ENCODE measurements at places on chromosomes 1 and 21. TPM values are rescaled to one million over a fixed set of nuclear protein-coding genes. Genes with fewer than 3 reads are reported as not detected.

The SKI gene
- 110 TPM for total RNA-seq

The OR2M2 gene
- total RNA-seq: not detected

The SLC16A1 gene
- total RNA-seq: 57.8 TPM

The RHD gene
- total RNA-seq: not detected

The CD1D gene
- total RNA-seq: 2.2 TPM

The LCE1F gene
- total RNA-seq: not detected

The HRNR gene
- total RNA-seq: not detected

The FALEC gene
- total RNA-seq: 1.9 TPM

The FMO3 gene
- total RNA-seq: not detected

The WLS gene
- total RNA-seq: 203 TPM

The HPDL gene
- 2.4 TPM for total RNA-seq

The IVL gene
- total RNA-seq: 0.11 TPM

The FAM43B gene
- 0.59 TPM for total RNA-seq

DNA sequence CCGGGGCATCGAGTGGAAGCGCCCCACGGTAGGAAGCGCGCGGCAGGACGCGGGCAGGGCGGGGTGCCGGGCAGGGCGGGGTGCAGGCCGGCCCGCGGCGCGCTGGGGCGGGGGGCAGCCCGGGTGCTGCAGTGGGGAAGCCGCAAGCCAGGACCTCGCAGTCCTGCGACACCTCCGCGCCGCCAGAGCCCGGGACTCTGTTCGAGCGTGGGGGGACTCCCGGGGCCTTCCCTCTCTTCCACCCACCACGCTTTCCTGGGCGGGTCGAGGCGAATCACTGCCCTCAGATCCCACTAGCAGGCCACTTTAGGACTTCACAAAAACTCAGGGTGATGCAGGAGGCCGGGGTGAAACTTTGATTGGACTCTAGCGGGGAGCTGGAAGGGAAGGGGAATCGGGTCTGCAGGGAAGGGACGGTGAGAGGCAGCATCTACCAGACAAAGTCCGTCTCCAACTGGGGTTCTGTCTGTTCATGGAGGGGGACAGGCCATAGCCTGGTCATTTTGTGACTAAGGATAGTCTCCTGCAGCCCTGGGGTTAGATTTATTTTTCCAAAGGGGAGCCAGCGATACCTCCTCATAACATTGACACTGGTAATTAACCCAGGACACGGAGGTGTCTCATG lies 623 bp downstream of the CAPN2 start:
- no peaks in the 10 kb centered on the region for H3K27me3 ChIP-seq
- H3K4me3 ChIP-seq: peak overlapping the region; percentile 90
- DNase-seq: no peak
- peaks cover 44% of the 10 kb centered on the region for H3K4me1 ChIP-seq
- peaks cover 3% of the 10 kb centered on the region for H3K36me3 ChIP-seq

DNA sequence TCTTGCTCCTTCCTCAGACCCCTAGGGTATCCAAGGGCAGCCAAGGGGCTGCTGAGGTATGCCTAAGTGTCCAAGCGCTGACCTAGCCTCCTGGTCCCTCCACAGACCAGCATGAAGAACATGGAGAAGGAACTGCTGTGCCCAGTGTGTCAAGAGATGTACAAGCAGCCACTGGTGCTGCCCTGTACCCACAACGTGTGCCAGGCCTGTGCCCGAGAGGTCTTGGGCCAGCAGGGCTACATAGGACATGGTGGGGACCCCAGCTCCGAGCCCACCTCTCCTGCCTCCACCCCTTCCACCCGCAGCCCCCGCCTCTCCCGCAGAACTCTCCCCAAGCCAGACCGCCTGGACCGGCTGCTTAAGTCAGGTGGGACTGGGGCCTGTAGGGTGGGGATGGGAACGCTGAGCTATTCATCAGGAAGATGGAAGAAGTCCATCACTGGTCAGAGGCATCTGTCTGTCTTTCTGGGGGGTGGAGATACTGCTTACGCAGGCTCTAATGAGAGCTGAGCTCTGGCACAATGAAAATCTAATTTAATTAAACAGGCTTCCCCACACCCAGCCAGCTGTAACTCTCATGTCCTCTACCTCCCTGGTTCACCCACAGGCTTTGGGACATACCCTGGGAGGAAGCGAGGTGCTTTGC lies 1.8 kb downstream of the TRIM46 start:
- peak overlapping the region; percentile 99 for H3K4me3 ChIP-seq
- DNase-seq: no peak
- H3K27me3 ChIP-seq: peaks cover 11% of the 10 kb centered on the region
- peaks cover 26% of the 10 kb centered on the region for H3K4me1 ChIP-seq

DNA sequence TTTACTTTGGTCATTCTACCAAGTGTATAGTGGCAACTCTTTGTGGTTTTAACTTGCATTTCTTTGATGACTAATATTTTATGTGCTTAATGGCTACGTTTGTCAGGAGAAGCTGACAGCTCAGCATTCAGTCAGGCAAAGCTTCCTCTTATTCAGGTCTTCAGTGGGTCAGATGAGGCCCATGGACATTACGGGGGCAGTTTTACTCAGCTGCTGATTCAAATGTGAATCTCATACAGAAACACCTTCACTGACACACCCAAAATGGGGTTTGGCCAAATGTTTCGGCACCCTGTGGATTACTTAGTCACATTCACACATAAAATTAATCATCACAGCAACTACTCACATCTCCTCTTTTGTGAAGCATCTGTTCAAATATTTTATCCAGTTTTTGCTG lies 104.9 kb upstream of the PLD5 start:
- no peaks in the 10 kb centered on the region for H3K4me1 ChIP-seq
- H3K36me3 ChIP-seq: no peaks in the 10 kb centered on the region
- H3K27ac ChIP-seq: no peak overlapping the region
- DNase-seq: no peak
- H3K27me3 ChIP-seq: no peaks in the 10 kb centered on the region

GRCh38 chr1:239558559-239558958 lies 172.2 kb downstream of the CHRM3 start:
- H3K4me1 ChIP-seq: peaks cover 2% of the 10 kb centered on the region
- no peaks in the 10 kb centered on the region for H3K27me3 ChIP-seq
- no peaks in the 10 kb centered on the region for H3K36me3 ChIP-seq

GRCh38 chr21:22125581-22125980 lies 1127.4 kb downstream of the NCAM2 start:
- H3K27me3 ChIP-seq: no peaks in the 10 kb centered on the region
- no peak overlapping the region for H3K4me3 ChIP-seq
- DNase-seq: no peak
- no peaks in the 10 kb centered on the region for H3K4me1 ChIP-seq
- no peaks in the 10 kb centered on the region for H3K36me3 ChIP-seq

DNA sequence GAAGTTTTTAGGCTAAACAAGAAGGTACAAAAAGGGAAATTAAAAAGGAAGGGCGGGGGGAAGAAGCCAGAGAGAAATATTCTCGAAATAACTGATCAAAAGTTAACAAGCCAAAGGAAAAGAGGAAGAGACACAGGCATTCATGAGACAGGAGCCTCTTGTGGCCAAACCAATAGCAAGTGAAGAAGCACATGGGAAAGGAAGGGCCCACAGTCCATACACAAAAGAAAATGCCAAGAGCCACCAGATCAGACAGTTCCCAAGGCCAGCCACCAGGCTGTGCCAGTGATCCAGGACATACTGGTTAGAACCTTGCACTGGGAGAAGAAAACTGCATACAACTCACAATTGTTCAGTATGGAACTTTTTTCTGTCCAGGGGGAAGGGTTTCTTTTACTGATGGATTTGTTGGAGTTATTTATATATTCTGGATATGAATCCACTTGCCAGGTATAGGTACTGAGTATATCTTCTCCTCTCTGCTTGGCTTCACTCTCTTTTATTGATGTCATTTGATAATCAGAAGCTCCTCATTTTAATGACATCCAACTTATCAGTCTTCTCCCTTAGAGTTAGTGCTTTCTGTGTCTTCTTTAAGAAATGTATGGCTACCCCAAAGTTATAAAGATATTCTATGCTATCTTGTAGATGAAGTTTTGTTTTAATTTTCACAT lies 76.8 kb downstream of the CD46 start:
- peaks cover 7% of the 10 kb centered on the region for H3K4me1 ChIP-seq
- peaks cover 2% of the 10 kb centered on the region for H3K27me3 ChIP-seq
- H3K4me3 ChIP-seq: no peak overlapping the region
- no peaks in the 10 kb centered on the region for H3K36me3 ChIP-seq

DNA sequence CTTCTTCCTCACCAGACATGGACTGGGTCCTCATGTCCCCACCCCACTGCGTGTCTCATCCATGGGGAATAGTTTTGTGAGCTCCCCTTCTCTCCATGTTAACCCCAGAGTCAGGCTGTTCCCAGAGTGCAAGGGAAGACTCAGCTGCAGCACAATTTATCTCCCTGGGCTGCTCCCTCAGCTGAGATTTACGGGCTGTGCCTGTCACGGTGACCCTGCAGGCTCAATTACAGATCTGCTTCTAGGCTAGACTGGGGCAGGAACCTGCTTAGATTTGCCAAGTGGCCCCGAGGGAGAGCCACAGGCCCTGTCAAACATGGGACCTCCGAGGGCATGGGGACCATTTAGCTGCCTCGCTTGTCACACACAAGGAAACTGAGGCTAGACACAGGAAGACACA lies 37.8 kb downstream of the CDCP2 start:
- H3K27ac ChIP-seq: no peak overlapping the region
- no peaks in the 10 kb centered on the region for H3K27me3 ChIP-seq
- peaks cover 6% of the 10 kb centered on the region for H3K4me1 ChIP-seq
- no peak overlapping the region for H3K4me3 ChIP-seq
- DNase-seq: no peak

DNA sequence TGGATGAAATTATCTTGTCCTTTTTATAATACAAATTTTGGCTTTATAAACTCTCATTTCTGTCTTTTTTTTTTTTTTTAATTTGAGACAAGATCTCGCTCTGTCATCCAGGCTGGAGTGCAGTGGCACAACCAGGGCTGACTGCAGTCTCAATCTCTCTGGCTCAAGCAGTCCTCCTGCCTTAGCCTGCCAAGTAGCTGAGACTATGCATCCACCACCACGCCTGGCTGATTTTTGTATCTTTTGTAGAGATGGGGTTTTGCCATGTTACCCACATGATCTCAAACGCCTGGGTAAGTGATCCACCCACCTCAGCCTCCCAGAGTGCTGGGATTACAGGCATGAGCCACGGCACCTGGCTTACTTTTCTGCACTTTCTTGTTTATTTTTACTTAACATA lies 7.5 kb downstream of the TOR1AIP1 start:
- no peak for DNase-seq
- peaks cover 6% of the 10 kb centered on the region for H3K36me3 ChIP-seq
- no peak overlapping the region for H3K27ac ChIP-seq

GRCh38 chr1:64699327-64699726 lies 45.5 kb upstream of the RAVER2 start:
- no peaks in the 10 kb centered on the region for H3K36me3 ChIP-seq
- DNase-seq: no peak
- H3K4me1 ChIP-seq: no peaks in the 10 kb centered on the region
- H3K27ac ChIP-seq: no peak overlapping the region
- no peaks in the 10 kb centered on the region for H3K27me3 ChIP-seq
- no peak overlapping the region for H3K4me3 ChIP-seq

- H3K4me3 ChIP-seq: no peak overlapping the region
- DNase-seq: no peak
- H3K27ac ChIP-seq: no peak overlapping the region
- peaks cover 2% of the 10 kb centered on the region for H3K36me3 ChIP-seq
Observed at GRCh38 chr1:157252473-157252872, 114.3 kb upstream of the ETV3 start.

GRCh38 chr1:40281853-40282252 lies 23.8 kb downstream of the ZMPSTE24 start:
- peaks cover 17% of the 10 kb centered on the region for H3K36me3 ChIP-seq
- DNase-seq: no peak
- no peaks in the 10 kb centered on the region for H3K4me1 ChIP-seq
- no peaks in the 10 kb centered on the region for H3K27me3 ChIP-seq

GRCh38 chr1:153498746-153499145 lies 37.0 kb downstream of the S100A6 start:
- no peak for DNase-seq
- H3K27me3 ChIP-seq: no peaks in the 10 kb centered on the region
- no peak overlapping the region for H3K4me3 ChIP-seq
- H3K4me1 ChIP-seq: peaks cover 19% of the 10 kb centered on the region
- H3K36me3 ChIP-seq: no peaks in the 10 kb centered on the region

DNA sequence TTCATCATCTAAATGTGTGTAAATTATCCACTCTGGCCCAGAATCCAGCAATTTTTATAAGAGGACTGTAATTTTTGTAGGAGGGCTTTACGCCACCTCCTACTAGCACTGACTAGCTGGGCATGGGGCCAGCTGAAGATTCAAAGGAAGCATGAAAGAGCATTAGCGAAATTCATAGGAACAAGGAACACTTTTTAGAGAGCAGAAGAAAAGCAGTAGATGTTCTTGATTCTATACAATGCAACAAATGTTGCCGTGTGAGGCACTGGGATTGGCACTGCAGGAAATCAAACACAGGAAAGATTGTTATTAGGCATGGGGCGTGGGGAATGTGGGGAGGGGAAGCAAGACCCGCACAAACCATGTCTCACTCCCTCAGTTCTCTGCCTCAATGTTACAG lies 58.4 kb upstream of the PARP1 start:
- peaks cover 5% of the 10 kb centered on the region for H3K4me1 ChIP-seq
- H3K4me3 ChIP-seq: no peak overlapping the region
- H3K27me3 ChIP-seq: peaks cover 21% of the 10 kb centered on the region
- peaks cover 2% of the 10 kb centered on the region for H3K36me3 ChIP-seq

DNA sequence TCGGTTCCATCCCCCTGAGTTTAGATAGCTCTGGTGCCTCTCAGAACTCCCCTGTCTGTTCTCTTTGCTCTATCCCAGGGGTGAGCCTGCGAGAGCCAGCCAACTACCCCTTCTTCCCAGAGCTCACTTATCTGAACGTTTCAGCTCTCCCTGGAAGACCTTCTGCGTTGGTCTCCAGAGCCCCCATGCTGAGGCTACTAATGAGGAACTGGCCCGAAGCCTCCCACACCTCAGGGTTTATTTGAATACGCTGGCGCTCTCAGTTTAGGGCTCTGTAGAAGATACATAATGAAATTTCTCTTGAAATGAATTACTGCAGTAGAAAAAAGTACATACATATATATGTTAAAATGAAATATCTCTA lies 43.5 kb downstream of the TCEANC2 start:
- no peak overlapping the region for H3K4me3 ChIP-seq
- H3K36me3 ChIP-seq: peaks cover 10% of the 10 kb centered on the region
- H3K27ac ChIP-seq: no peak overlapping the region
- H3K27me3 ChIP-seq: no peaks in the 10 kb centered on the region
- no peak for DNase-seq

DNA sequence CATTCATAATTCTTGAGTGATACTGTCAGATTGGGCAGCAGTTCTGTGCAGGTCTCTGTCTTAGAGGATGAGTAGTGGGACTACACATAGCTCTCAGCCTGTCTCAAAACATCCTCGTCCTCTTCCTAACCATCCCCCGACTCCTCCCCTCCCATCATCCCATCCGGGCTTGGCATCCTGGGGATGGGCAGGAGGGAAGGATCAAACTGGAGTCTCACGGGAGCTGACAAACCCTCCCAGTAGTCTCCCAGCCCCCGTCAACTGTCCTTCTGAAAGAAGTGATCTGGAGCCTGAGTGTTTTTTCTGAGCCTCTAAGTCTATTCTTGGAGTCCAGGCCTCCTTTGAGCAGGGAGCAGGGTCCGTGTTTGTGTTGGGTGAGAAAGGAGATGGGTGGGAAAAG lies 102.0 kb downstream of the PAX7 start:
- H3K27ac ChIP-seq: no peak overlapping the region
- DNase-seq: no peak
- H3K4me3 ChIP-seq: no peak overlapping the region
- H3K27me3 ChIP-seq: peaks cover 48% of the 10 kb centered on the region
- H3K36me3 ChIP-seq: no peaks in the 10 kb centered on the region

- H3K4me1 ChIP-seq: peaks cover 10% of the 10 kb centered on the region
- no peak overlapping the region for H3K4me3 ChIP-seq
Observed at GRCh38 chr1:242535986-242536385, 11.5 kb upstream of the PLD5 start.

GRCh38 chr1:40379785-40380452 lies 6.4 kb downstream of the SMAP2 start:
- peaks cover 12% of the 10 kb centered on the region for H3K4me1 ChIP-seq
- no peak overlapping the region for H3K27ac ChIP-seq
- no peaks in the 10 kb centered on the region for H3K36me3 ChIP-seq
- H3K27me3 ChIP-seq: no peaks in the 10 kb centered on the region
- no peak for DNase-seq

Data from mesothelial cell of epicardium (in vitro differentiated cells).